ENCODE measurements at places on chromosomes 7 and 10.

DNA sequence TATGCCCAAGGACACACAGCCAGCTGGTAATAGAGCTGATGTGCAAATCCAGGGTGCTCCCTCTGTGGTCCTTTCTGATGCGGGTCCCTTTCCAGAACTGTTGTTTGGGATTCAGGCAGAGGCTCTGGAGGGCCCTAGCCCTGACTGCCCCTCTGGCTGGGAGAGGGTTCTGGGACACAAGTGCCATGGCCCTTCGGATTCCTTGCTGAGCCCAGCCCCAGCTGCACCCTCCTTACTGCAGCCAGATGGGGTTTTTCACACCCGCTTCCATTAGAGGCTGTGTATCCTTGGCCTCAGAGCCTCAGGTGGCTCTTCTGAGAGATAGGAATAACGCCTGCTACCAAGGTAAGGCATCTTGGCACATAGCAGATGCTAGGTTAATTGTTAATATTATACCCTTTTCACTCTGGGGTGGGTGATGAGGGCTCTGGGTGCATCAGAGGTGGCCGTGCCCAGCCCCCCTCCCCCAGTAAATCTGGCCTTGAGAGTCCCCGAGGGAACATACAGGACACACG is 89.8 kb upstream of the LRRC4 start:
- DNase-seq, result no peak

DNA sequence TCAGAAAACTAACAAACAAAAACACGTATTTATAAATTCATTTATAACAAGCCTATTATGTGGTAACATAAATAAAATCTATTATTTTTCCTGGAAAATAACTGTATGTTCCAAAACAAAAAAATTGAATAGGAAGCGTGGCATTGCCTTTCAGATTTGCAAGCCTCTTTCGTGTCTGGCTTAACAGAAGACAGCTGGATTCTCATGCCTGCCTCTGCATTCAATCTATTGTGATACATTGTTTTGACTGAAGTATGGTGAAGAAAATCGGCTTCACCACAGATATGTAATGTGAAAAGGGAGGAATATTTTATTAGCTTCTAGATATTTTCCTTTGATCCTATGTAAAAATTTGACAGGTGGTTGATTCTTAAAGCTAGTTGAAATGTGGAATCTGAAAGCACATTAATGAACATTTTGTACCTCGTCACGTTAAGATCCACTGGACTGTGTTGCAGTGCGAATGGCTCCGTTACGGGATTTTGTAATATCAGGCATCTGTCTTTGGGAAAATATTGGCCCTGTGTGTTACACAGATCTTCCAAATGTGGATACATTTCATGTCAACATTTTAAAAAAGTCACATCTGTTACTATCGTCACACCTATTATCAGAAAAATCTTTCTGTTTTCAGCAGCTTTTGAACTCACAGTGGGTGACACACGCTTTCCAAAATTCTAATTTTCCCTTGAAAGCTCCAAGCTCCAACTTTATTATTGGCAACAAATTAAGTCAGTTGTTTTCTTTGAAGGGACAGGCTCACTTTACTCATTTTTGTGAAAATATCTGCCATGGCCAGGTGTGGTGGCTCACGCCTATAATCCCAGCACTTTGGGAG is 26.2 kb downstream of the PALD1 start:
- DNase-seq, result no peak

- DNase-seq, result no peak
Measured at GRCh38 chr7:22586786-22587140, 86.8 kb upstream of the STEAP1B start.

DNA sequence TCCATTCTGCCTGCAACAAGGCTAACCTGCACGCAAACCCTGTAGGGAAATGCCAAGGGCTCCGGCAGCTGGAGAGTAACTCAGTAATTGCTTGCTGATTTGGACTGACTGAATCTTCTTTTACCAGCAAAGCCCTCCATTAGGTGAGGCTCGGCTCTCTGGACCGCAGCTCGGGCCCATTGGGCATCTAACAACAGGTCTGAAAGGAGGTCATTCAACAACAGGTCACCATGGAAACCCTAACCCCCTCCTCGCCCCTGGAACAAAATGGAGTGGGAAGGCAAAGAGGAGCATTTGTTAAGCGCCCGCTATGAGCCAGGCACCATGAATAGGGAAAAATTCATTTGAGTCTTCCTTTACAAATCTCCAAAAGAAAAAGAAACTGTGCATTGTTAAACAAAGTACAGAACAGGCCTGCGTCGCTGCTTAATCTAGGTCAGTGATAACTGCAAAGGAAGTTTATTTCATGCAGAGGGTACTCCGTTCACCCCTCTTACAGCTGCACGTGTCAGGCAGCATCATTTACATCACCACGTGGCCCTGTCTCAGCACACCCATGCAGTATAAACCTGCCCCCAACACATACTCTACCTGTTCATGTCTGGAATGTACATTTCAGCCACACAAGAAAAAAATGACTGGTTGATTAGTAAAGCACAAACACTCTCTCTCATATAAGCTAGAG is 248.8 kb upstream of the NEBL start:
- no peak for DNase-seq

- DNase-seq, result no peak
Measured at GRCh38 chr10:60162631-60163030, 227.0 kb downstream of the ANK3 start.

DNA sequence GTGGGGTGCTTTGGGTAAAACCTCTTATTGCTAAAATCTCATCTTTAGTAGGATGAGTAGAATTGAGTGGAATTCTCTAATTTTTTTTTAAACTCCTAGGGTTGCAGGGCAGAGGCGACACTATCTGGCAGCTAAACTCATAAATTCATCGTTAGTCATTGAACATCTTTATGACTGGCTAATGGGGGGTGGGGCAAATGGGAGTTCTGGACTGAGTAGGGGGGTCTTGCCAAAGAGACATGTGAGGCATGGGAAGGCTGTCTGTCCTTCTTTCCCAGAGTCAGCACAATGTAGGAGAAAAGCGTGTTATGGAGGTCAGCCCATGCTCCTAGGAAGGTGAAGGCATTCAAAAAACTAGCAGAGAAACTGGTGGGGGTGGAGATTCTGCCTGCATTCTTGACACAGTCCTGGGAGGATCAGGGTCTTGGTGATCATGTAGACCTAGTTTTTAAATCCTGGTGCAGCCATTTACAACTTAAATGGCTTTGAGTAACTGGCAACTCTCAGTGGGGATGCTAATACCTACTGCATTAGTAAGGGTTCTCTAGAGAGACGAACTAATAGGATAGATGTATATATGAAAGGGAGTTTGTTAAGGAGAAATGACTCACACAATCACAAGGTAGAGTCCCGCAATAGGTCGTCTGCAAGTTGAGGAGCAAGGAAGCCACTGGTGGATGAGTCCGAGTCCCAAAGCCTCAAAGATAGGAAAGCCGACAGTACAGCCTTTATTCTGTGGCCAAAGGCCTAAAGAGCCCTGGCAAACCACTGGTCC is 47.7 kb downstream of the EMX2 start:
- no peak for DNase-seq

DNA sequence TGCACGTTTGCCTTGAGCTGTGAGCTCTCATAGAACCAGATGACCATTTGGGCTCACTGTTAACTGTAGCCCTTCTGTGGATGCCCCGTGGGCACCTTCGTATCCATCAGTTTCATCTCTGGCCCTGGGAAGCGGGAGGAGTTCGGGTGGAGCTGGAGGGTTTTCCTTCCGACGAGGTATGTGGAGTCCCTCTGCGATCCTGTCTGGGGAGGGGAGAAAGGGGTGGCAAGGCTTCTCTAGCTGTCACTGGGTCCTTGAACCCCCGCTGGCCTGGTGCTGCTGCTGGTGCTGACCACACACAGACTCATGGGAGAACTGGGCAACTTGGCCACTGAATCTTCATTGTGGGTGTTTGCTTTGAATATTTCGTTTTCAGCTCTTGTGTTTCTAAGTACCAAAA is 32.7 kb downstream of the INPP5A start:
- DNase-seq, result no peak

GRCh38 chr10:11533328-11533781 is 78.1 kb downstream of the USP6NL start:
- no peak for DNase-seq

GRCh38 chr7:155583636-155584035 is 37.3 kb upstream of the CNPY1 start:
- no peak for DNase-seq

- no peak for DNase-seq
Measured at GRCh38 chr10:126235091-126235978, 152.9 kb downstream of the ADAM12 start.

GRCh38 chr7:10918093-10918590 is 55.5 kb upstream of the PHF14 start:
- no peak for DNase-seq

Measured in activated CD4-positive, alpha-beta T cell treated with anti-CD3 and anti-CD28 coated beads, Interleukin-2, amount 50 U/mL, for 4 hours (primary cell).